ENCODE measurements at places on chromosomes 3 and 15.

DNA sequence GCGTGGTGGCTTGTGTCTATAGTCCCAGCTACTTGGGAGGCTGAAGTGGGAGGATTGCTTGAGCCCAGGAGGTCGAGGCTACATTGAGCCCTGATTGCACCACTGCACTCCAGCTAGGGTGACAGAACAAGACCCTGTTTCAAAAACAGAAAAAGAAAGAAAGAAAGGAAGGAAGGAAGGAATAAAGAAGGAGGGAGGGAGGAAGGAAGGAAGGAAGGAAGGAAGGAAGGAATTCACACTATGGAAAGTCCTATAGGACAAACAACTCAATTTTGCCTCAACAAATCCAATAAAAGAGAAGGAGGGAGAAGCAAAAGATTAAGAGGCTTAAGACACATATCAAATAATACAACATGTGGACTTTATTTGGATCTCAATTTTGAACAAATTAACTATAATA is 16.5 kb upstream of the TCF12 start:
- no peak for DNase-seq

DNA sequence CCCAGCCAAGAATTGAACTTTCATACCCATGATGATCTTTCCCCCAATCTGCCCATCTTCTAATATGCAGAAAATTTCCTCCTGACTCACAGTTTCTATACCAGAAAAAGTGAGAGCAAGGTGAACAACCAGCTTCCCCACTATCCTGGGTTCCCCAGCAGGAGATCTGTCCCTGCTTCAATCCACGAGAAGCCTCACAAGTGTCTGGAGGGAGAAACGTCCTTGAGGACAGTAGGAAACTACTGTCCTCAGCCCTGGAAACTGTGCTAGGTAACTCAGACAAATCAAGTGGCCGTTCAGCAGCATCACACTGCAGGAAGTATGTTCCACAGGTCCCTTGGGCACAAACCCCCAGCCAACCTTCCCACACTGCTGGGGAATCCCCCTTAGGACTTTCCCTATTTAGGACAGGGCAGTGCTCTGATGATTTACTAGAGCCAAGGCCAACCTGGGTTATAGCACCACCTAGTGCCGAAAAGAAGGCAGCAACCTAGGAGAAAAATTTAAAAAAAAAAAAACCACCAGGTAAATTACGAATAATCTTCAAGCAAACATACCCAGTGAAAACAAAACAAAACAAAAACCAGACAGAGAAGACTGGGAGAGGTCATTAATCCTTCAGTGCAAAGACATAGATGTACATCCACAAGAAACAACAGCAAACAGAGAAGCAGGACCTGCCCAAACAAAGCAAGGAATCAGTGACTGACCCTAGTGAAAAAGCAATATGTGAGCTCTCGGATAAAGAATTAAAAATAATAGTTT is 36.0 kb downstream of the MORC1 start:
- no peak for DNase-seq

DNA sequence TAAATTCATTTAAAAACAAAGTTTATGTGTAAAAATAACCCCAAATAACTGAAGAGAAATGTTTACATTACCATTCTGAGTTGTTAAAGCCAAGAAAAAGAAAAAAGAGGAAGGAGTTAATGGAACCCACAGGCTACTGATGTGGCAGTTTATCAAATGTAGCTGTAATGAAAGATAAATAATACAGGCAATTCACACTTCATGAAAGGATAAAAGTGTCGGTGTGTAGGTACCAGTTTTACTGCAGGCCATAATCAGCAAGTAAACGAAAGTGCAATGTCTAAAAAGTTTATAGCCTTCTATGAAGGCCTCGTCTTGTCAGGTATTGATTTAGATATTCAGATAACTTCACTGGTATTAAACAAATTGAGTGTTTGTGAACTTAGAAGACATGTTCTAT is 164.6 kb downstream of the DPH6 start:
- DNase-seq: no peak

- DNase-seq: no peak
Measured at GRCh38 chr3:30187366-30187765, 419.0 kb upstream of the TGFBR2 start.

DNA sequence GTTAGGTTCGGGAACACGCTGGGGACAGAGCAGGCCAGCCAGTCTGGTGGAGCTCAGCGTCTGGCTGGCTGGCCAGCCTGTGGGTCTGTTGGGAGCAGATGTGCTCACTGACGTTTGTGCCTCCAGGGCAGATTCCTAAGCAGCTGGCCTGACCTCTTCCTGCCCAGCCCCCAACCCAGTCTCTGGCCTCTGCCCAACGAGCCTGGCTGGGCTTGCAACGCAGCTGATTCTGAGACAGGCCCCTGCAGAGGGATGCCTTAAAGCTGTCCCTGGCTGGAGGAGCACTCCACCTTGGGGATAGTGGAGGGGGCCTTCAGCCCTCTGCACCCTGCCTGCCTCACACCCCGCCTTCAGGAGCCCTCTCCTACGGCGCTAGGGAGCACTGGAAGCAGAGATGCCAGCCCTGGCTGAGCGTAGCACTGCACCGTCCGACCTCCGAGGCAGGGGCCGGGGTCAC is 46.0 kb downstream of the KLF13 start:
- DNase-seq: no peak

DNA sequence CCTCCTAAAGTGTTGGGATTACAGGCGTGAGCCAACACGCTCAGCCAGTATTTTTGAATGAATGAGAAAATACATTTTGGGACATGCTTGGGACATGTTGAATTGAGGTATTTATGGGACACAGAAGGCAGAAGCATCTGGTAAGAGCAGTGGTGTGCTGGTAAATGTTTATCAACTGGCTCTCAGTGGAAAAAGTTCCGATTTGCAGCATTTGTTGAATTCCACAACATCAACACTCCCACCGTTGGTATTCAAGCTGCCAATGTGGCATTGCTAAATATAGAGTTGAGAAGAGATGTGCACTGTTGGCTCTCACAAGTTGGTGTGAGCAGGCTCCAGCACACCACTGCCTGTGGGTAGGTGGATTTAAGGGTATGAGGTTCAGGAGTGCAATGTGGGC is 35.8 kb upstream of the LRRFIP2 start:
- no peak for DNase-seq
